Lung (tissue), 17 donors: ENCODE measurements at places on chromosomes 12 and 14. TPM values are rescaled to one million over a fixed set of nuclear protein-coding genes. Genes with fewer than 3 reads are reported as not detected.
A peak's percentile ranks its signal among the peaks of the same experiment; 100 is the strongest.

DNA sequence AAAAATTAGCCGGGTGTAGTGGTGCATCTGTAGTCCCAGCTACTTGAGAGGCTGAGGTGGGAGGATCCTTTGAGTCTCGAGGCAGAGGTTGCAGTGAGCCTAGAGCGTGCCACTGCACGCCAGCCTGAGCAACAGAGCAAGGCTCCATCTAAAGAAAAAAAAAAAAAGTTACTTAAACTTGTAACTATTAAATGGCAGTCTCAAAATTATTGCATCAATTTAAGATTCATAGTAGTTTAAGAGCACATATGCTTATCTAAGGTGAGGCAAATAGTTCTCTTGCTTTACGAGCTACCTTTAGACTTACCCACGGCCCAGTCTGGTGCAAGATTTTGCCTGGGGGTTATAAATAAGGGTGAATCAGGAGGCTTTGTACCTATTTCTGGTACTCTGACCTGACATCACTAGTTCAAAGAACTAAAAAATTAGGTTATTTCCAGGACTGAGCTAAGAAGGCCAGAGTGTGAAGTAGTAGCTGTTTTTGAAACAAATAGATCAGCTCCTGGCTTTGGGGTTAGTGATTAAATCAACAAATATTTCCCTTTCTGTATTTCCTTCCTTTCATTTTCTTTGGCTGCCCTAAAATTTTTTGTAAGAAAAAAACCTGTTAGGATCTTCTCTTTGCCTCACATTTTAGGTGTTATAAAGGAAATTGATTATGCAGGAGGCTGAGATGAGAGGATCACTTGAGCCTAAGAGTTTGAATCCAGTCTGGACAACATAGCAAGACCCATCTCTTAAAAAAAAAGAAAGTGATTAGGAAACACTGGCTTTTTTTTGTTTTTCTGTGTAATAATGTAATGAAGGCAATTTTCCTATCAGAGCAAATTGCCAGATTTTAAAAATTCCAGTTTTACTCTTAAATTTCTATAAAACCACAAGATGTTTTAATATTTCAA, 3.6 kb downstream of the MGAT2 start:
- H3K4me3 ChIP-seq: no peak overlapping the region
- DNase-seq: no peak
- peaks cover 4% of the 10 kb centered on the region for H3K4me1 ChIP-seq
- H3K27ac ChIP-seq: no peak overlapping the region
- H3K27me3 ChIP-seq: no peaks in the 10 kb centered on the region

DNA sequence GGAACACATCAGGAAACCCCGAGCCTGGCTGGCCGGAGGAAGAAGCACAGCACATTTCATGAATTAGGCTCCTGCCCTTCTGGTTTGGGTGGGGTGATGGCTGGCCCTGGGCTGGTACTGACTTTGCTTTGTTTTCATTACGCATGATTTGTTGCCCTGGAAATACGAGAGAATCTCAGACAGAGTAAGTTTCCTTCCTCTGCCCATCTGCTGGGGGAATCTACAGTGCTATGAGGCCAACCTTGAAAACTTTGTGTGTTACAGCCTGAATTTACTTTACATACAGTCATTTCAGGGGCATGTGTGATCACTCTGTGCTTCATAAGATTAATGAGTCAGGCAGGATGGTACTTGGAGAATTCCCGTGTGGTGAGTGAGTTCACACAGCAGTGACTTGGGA, 20.5 kb upstream of the SLC5A8 start:
- no peaks in the 10 kb centered on the region for H3K36me3 ChIP-seq
- peak overlapping the region; percentile 13 for H3K27ac ChIP-seq
- H3K27me3 ChIP-seq: no peaks in the 10 kb centered on the region
- no peak overlapping the region for H3K4me3 ChIP-seq

MUCL1 gene
- 1.5 TPM for total RNA-seq

DNAI7 gene
- 11.9 TPM for total RNA-seq

FGF6 gene
- not detected for total RNA-seq

DNA sequence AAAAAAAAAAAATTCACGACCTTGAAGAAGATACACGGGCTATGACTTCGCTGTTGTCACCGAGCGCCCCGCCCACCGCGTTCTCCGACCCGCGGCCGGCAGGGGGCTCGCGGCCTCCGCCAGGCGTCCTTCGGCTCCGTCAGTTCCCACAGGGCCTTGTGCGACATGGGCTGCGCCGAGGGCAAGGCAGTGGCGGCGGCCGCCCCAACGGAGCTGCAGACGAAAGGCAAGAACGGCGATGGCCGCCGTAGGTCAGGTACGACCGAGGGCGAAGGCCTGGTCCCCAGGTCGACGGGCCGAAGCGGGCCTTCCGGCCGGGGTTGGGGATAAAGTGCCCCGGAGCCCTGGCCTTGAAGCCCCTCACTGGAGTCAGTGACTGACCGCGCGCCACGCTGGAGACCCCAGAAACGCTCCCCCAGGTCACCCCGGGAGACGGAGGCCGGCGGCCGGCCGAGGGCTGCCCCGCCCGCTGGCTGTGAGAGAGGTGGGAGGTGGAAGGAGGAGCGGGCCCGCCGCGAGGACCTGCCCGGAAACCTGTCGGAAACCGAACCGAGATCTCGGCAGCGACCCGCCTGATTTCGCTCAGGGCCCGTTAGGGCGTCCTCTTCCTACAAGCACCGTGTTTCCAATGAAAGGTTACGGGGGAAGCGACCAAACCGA, at the start of gene TXNRD1:
TXNRD1 (plus strand) TSS at position 142 of the 660 bp plus-strand sequence; CDS start at position 166, 24 bp downstream.
- H3K36me3 ChIP-seq: no peaks in the 10 kb centered on the region
- peaks cover 10% of the 10 kb centered on the region for H3K4me1 ChIP-seq
- H3K27ac ChIP-seq: peak within 1 kb of the TSS; percentile 77
- DNase-seq: peak; percentile 84

SSPN gene
- 11.4 TPM for total RNA-seq

- no peaks in the 10 kb centered on the region for H3K27me3 ChIP-seq
- no peaks in the 10 kb centered on the region for H3K36me3 ChIP-seq
- H3K4me1 ChIP-seq: peaks cover 4% of the 10 kb centered on the region
- H3K4me3 ChIP-seq: no peak overlapping the region
- no peak for DNase-seq
Measured at GRCh38 chr14:98919434-98919833, 352.6 kb downstream of the BCL11B start.

DNA sequence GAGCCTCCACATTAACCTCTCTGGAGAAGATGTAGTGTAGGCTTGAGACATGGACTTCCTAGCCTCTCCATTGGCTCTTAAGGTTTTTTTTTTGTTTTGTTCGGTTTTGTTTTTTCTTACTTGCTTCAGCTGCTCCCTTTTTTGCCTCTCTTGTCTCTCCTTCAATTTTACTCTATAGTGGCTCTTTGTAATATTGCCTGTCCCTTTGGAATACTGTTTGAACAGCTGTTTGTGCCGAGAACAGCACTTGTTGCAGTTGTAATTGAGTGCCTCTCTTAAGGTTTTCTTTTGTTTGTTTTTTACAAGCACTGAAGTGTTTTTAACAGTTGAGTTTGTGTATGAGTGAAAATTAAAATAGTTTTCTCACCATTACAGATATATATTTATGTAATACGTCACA, 567.7 kb downstream of the LRFN5 start:
- H3K4me3 ChIP-seq: no peak overlapping the region
- no peak for DNase-seq
- no peaks in the 10 kb centered on the region for H3K27me3 ChIP-seq
- no peaks in the 10 kb centered on the region for H3K36me3 ChIP-seq
- no peaks in the 10 kb centered on the region for H3K4me1 ChIP-seq
- H3K27ac ChIP-seq: no peak overlapping the region

DNA sequence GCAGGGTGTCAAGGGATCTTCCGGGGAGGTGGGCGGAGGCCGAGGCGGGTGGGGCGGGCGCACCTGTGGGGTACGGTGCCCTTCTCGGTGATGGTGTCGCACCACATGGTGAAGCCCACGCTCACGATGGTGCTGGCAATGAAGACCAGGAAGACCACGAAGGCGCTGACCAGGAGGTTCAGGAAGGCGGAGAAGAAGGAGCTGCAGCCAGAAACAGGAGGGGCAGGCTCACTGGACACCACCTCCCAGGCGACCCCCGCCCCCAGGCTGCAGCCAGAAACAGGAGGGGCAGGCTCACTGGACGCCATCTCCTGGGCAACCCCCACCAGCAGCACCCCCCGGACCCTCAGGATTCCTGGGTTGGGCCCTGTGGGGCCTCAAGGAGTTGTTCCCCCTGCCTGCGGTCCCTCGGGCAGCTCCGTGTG, 7.6 kb downstream of the TMEM179 start:
- H3K4me1 ChIP-seq: no peaks in the 10 kb centered on the region
- H3K36me3 ChIP-seq: no peaks in the 10 kb centered on the region
- no peak overlapping the region for H3K4me3 ChIP-seq
- no peak overlapping the region for H3K27ac ChIP-seq
- DNase-seq: peak; percentile 6

DNA sequence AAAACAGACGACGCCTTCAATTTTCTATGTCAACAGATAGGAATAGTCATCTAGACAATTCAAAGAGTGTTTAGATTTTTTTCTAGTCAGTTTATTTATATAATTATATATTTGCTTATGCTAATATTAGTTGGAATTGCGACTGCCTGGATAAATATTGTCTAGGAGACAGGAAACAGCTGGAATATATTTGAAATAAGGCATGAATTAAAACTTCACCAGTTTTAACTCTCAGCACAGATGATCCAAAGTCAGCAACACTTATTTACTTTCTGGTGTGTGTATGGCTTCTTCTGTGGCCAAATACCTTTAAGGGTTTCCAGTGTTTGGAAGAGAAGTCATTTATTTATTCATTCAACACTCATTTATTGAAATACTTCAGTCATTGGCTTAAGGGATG, 1215.4 kb upstream of the USP15 start:
- H3K4me3 ChIP-seq: no peak overlapping the region
- no peaks in the 10 kb centered on the region for H3K27me3 ChIP-seq
- no peaks in the 10 kb centered on the region for H3K36me3 ChIP-seq
- peak; percentile 90 for DNase-seq
- no peak overlapping the region for H3K27ac ChIP-seq

- no peak for DNase-seq
- H3K27me3 ChIP-seq: no peaks in the 10 kb centered on the region
- H3K27ac ChIP-seq: peak overlapping the region; percentile 26
- peaks cover 11% of the 10 kb centered on the region for H3K4me1 ChIP-seq
- H3K4me3 ChIP-seq: no peak overlapping the region
- peaks cover 22% of the 10 kb centered on the region for H3K36me3 ChIP-seq
Measured at GRCh38 chr12:49750996-49751393, 9.6 kb downstream of the TMBIM6 start.

SPIC gene
- not detected for total RNA-seq

GRCh38 chr14:24093901-24094840, at the start of gene PCK2:
Gene PCK2 (plus strand): TSS chr14:24094311. CDS start chr14:24094406, 95 bp downstream.
- H3K36me3 ChIP-seq: no peaks in the 10 kb centered on the region
- peak within 1 kb of the TSS; percentile 98 for H3K27ac ChIP-seq
- peak within 1 kb of the TSS; percentile 71 for H3K4me3 ChIP-seq
- H3K4me1 ChIP-seq: no peaks in the 10 kb centered on the region
- H3K27me3 ChIP-seq: no peaks in the 10 kb centered on the region
- peak; percentile 88 for DNase-seq

- no peak overlapping the region for H3K4me3 ChIP-seq
- no peaks in the 10 kb centered on the region for H3K4me1 ChIP-seq
- no peak overlapping the region for H3K27ac ChIP-seq
- no peaks in the 10 kb centered on the region for H3K27me3 ChIP-seq
- DNase-seq: no peak
- H3K36me3 ChIP-seq: no peaks in the 10 kb centered on the region
Measured at GRCh38 chr14:57709909-57710308, 156.0 kb downstream of the SLC35F4 start.

OR6C3 gene
- not detected for total RNA-seq

TPH2 gene
- total RNA-seq: not detected

- no peak for DNase-seq
- no peaks in the 10 kb centered on the region for H3K27me3 ChIP-seq
- no peak overlapping the region for H3K27ac ChIP-seq
- no peak overlapping the region for H3K4me3 ChIP-seq
- no peaks in the 10 kb centered on the region for H3K36me3 ChIP-seq
Measured at GRCh38 chr14:24992624-24993360, 57.2 kb downstream of the STXBP6 start.
